Stimulated activated naive CD8-positive, alpha-beta T cell treated with anti-CD3 and anti-CD28 coated beads, Interleukin-15, amount 100 ng/mL, for 72 hours (primary cell): ENCODE measurements at places on chromosomes 2 and 18.
A peak's percentile ranks its signal among the peaks of the same experiment; 100 is the strongest.

- DNase-seq: no peak
Observed at GRCh38 chr2:226575928-226576327, 223.7 kb downstream of the IRS1 start.

DNA sequence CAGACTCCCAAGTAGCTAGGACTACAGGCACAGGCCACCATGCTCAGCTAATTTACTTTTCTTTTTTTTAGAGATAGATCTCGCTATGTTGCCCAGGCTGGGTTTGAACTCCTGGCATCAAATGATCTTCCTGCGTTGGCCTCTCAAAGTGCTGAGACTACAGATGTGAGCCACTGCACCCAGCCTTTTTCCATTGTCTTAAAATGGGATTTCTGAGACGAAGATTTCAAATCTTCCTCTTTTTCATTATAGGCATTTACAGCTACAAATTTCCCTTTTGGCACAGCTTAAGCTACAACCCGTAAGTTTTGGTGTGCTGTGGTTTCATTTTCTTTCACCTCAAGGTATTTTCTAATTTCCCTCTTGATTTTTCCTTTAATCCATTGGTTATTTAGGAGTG lies 8.6 kb downstream of the GNLY start:
- DNase-seq: no peak

- DNase-seq: no peak
Observed at GRCh38 chr2:232540441-232541041, 1.0 kb downstream of the CHRNG start.

DNA sequence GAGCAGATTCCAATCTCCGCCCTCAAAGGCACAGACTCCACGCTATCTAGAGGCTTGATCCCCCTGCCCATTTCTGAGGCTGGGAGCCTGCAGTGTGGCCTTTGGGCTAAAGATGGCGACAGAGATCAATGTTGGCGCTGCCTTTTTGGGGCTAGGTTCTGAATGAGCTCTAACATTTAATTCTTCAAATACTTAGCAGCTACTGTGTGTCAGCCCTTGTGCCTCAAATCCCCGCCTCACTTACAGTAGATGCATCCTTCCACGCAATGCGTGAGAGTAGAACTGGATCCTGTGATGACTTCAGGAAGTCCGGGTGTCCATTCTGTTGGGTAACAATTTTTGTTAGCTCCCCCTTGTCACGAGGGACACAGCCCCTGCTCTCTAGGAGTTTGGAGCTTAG lies 12.4 kb downstream of the IL1F10 start:
- DNase-seq: peak; percentile 45

DNA sequence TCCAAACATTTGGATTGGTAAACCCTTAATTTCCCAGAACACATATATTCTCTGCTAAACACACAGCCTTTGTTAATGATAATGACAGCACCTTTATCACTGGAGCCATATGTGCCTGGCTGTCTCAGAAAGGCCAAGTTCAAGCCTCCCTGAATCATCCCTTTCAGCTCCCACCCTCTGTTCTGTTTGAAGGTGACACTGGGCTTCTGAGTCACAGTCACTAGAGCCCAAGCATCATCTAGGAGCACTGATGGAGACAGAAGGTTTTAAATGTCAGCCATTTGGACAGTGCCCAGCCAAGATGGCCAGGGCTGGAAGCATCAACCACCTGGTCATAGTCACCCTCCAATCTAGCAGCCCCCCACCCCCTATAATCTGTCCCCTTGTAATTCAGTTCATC lies 80.6 kb downstream of the NRP2 start:
- no peak for DNase-seq

- DNase-seq: peak; percentile 27
Observed at GRCh38 chr2:169768262-169768995, 30.2 kb upstream of the SSB start.

GRCh38 chr2:99031481-99031880 lies 95.5 kb upstream of the CRACDL start:
- no peak for DNase-seq

DNA sequence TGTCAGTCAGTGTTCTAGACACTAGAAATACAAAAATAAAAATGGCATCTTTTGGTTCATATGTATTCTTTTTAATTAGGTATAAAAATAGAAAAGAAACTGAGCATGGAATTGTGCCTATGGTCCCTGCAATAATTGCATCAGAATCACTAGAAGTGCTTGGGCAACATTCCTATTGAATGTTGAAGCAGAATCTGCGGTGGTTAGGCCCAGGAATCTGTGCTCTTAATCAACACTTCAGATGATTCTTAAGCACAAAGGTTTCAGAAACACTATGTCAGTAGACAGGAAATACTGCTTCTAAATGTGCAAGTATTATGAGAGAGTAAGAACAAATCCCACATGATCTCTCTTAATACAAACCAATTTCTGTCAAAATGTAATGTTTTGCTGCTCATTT lies 20.3 kb upstream of the RBBP8 start:
- DNase-seq: no peak

DNA sequence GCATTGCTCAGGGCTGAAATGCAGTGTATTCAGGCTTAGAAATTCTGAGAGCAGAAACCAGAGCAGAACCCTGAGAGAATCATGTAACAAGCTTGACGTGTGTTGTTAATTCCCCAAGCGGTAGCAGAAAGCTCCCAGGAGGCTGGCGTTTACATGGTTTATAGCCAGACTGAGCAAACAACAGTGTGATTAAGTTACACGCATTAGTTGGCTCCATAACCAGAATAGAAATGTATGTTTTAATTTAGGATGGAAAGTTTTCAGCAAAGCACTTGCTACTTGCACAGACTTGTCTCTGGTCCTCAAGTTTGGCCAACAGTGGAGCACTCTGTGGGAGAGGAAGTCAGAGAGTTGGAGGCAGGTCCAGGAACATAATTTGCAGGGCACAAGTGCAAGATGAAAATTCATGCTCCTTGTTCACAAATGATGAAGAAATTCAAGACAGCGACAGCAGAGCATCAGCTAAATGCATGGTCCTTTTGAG lies 69.3 kb downstream of the MAPK4 start:
- no peak for DNase-seq

GRCh38 chr2:236177604-236177966 lies 9.4 kb upstream of the GBX2 start:
- DNase-seq: no peak

DNA sequence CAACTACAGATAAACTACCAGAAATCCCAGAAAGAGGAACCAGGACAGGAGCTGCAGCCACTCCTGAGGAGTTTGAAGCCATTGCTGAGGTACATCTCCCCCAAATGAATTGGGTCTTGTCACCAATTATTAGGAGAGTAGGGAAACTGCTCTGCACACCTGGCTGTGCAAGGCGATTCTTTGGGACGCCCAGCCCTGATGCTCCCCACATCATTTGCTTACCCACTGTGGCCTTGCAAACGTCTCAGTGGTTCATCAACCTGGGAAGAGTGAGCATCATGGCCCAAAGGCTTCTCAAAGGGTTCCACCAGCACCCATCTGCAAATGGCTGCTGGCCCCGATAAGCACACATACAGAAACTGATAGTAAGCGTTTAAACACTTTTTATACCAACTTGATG lies 21.8 kb upstream of the DCDC2C start:
- no peak for DNase-seq

DNA sequence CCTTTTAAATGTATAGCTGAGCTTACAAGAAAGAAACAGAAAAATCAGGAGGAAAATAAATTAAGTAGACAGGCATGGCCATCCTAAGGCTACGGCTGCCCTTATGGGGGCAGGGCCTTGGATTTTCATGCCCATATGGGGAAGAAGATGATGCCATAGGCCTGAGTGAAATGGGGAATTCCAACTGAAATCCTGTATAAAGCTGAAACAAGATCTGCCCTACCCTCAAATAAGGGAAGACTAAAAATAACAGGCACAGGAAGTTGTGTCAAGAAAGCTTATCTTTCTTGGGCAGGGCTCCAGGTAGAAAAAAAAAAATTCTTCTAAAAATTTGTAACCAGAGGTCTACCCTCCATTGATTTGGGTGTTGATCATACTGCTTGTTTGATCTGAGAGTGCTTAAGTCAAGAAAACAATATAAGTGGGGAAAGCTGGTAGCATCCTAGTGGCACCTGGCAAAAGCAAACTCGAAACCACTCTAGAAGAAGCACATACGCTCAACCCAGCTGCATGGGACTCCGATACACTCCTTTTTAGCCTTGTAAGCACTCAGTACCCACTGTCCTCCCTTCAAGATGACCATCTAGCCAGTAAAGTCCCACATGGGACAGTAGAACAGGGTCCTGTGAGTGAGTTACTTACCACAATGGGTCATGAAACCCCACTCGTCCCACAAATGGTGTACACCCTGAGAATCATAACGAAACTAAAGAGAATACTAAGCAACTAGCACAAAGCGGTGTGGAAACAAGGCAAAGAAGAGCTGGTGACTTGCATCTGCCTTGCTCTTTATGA lies 22.3 kb downstream of the DNAH7 start:
- DNase-seq: no peak

GRCh38 chr2:15279201-15279876 lies 281.8 kb downstream of the NBAS start:
- DNase-seq: no peak

DNA sequence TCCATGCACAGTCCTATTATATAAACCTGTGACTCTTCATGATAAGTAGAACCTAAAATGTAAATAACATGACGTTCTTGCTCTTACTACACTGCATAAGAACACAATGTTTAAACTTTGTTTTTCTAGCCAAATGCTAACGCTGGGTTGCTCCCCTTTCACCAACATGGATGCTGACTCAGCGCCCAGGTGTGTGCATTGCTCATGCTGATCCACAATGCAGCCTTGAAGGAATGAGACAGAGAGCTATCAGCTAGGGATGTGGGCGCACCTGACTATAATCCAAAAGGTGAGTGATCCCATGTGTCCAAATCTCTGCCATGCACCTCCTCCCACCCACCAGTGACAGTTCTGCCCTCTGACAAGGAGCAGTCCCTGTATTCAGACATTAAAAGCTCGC lies 235.0 kb downstream of the IRS1 start:
- no peak for DNase-seq

DNA sequence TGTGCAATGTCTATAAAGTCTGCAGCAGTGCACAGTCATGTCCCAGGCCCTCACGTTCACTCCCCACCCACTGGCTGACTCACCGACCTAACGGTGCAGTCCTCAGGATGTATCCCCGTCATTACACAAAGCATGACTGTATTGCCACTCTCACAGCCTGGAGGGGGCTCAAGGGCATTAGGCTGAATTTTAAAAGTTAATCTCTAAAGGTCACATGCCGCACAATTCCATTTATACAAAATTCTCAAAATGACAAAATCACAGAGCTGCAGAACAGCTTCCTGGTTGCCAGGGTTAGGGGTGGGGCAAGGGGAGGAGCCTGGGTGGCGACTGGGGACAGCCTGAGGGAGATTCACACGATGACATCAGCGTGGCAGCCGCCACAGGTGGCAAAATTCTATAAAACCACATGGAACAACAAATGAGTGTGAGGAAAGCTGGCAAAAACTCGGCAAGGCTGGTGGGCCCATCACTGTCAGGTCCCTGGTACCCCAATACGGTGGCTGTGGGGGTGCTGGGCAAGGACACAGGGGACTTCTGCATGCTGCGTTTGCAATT lies 97.6 kb downstream of the NDUFA10 start:
- peak; percentile 39 for DNase-seq

DNA sequence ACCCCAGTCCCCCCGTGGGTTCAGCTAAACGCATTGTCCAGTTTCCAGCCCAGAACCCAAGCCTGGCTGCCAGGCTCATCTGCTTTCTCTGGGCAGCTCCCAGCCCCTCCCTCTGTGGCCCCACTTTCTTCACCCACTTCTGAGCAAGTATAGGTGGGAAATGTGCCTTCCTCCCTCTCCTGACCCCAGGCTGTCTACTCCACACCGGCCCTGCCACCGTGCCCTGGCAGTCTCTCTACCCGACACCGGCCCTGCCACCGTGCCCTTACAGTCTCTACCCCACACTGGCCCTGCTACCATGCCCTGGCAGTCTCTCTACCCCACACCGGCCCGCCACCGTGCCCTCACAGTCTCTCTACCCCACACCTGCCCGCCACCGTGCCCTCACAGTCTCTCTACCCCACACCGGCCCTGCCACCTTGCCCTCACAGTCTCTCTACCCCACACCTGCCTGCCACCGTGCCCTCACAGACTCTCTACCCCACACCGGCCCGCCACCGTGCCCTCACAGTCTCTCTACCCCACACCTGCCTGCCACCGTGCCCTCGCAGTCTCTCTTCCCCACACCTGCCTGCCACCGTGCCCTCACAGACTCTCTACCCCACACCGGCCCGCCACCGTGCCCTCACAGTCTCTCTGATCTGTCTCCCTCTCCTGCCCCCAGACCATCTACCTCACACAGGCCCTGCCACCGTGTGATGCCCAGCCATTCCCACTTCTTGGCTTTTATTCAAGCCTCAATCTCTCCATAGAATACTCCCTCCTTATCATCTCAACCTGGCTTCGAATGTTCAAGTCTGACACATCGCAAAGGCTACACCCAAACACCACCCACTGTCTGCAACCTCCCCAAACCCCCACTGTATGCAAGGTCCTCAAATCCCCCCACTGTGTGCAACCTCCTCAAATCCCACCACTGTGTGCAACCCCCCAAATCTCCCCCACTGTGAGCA lies 108.9 kb downstream of the TPO start:
- no peak for DNase-seq

- no peak for DNase-seq
Observed at GRCh38 chr2:235030126-235030525, 78.3 kb downstream of the SH3BP4 start.

DNA sequence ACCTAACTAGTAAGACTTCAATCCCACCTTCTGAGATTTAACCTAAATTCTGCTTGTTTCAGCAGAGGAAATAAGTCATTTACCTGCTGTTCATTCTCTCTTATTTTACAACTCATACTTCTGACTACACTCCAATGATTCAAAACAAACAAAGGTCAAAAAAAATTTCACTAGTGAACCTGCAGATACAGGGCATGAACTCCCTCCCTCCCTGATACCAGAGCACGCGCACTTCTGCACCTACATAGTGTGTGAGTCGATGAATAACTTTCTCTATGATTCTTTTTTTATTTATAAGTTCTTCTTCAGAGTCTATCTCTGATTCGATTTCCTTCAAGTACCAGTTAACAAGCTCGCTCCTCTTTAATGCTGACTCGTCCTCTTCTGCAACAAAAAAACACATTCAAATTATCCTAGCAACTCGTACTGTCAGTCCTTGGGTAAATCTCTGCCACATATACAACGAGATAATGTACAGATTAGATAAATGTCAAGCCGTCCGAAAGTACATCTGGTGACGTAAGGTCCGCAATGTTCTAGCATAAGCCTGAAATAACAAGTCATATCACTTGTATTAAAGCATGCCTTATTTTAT lies 7.4 kb upstream of the LCT start:
- no peak for DNase-seq

- peak; percentile 52 for DNase-seq
Observed at GRCh38 chr2:237774811-237775553, 23.6 kb upstream of the RBM44 start.

DNA sequence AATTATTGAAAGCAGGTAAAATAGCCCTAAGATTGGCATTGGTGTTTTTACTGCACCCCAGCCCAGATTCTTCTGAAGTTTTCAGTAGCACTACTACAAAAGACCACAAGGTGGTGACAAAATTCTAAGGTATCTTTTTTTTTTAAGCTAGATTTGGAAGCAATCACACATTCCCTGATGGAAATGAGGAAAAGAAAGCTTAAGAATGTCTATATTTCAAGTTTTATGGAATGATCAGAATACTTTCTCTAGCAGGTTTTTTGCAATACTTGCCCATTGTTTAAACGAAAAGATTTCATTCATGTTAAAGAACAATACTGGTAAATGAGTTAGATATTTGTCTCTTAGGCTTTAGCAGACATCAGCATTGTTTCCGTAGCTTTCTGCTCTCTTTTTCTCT lies 32.1 kb upstream of the ZNF638 start:
- DNase-seq: no peak

GRCh38 chr2:161839926-161840325 lies 215.7 kb downstream of the SLC4A10 start:
- no peak for DNase-seq
